Activated T-helper 1 cell treated with anti-CD3 and anti-CD28 coated beads, Interleukin-12 subunit alpha, Interleukin-12 subunit beta, Interleukin-2, Interleukin-4 antibody, amounts not matched to agents 30 ng/mL and 10 ng/mL and 1 ng/mL, durations not matched to agents 14 hours and 24 hours and 36 hours (primary cell): ENCODE measurements at places on chromosomes 4 and X.

GRCh38 chrX:13937370-13938050, 92.2 kb downstream of the GEMIN8 start:
- H3K27me3 ChIP-seq = peaks cover 21% of the 10 kb centered on the region
- H3K36me3 ChIP-seq = no peaks in the 10 kb centered on the region
- H3K4me3 ChIP-seq = no peak overlapping the region
- no peak overlapping the region for H3K27ac ChIP-seq
- DNase-seq = no peak

- H3K27ac ChIP-seq = no peak overlapping the region
- H3K27me3 ChIP-seq = peaks cover 8% of the 10 kb centered on the region
- H3K36me3 ChIP-seq = no peaks in the 10 kb centered on the region
- H3K4me1 ChIP-seq = no peaks in the 10 kb centered on the region
These were observed 33.5 kb upstream of the SETD7 start for GRCh38 chr4:139589336-139590018.

GRCh38 chrX:119989905-119990555, 46.5 kb upstream of the NKAP start:
- H3K27me3 ChIP-seq = peaks cover 39% of the 10 kb centered on the region
- DNase-seq = no peak
- no peak overlapping the region for H3K27ac ChIP-seq
- no peaks in the 10 kb centered on the region for H3K36me3 ChIP-seq

GRCh38 chr4:61200187-61200915, at the start of gene ADGRL3:
ADGRL3 (plus strand) TSS chr4:61200326.
- H3K4me3 ChIP-seq = no peak within 1 kb of the TSS
- peaks cover 52% of the 10 kb centered on the region for H3K27me3 ChIP-seq
- no peaks in the 10 kb centered on the region for H3K4me1 ChIP-seq
- H3K27ac ChIP-seq = no peak within 1 kb of the TSS
- DNase-seq = no peak

GRCh38 chrX:65987811-65988210, 52.1 kb downstream of the VSIG4 start:
- no peaks in the 10 kb centered on the region for H3K27me3 ChIP-seq
- no peak for DNase-seq
- H3K36me3 ChIP-seq = no peaks in the 10 kb centered on the region
- no peak overlapping the region for H3K4me3 ChIP-seq
- no peak overlapping the region for H3K27ac ChIP-seq

GRCh38 chr4:4852591-4853362, 6.7 kb upstream of the MSX1 start:
- H3K36me3 ChIP-seq = no peaks in the 10 kb centered on the region
- H3K27me3 ChIP-seq = peaks cover 46% of the 10 kb centered on the region
- H3K4me3 ChIP-seq = peak overlapping the region; percentile 77
- peaks cover 11% of the 10 kb centered on the region for H3K4me1 ChIP-seq

DNA sequence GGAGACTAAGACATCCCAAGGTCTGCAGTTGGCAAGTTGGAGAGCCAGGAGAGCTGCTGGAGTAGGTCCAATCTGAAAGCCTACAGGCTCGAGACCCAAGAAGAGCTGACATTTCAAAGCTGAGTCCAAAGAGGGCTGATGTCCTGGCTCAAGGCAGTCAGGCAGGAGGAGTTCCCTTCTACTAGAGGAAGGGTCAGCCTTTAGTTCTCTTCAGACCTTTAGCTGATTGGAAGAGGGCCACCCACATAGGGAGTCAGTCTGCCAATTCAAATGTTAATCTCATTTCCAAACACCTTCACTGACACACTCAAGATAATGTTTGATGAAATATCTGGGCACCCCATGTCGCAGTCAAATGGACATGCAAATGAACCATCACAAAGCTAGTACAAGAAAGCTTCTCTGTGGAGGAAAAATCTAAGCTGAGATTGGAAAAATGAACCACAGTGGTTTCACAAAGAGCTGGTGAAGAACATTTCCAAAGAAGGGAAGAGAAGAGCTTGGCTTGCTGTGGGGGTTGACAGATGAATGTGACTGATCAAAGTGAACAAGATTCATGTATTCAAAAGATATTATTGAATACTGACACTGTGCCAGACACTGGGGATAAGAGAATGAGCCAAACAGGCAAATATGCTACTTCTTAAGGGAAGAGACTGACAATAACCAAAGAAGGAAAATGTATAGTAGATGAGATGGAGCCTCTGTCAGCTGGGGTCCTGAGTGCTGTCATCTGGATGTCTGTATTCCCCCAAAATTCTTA, 61.2 kb downstream of the STK32B start:
- no peaks in the 10 kb centered on the region for H3K36me3 ChIP-seq
- H3K27ac ChIP-seq = no peak overlapping the region
- H3K4me3 ChIP-seq = no peak overlapping the region
- no peaks in the 10 kb centered on the region for H3K4me1 ChIP-seq
- H3K27me3 ChIP-seq = no peaks in the 10 kb centered on the region

- no peak for DNase-seq
- no peaks in the 10 kb centered on the region for H3K27me3 ChIP-seq
- peak overlapping the region; percentile 94 for H3K27ac ChIP-seq
- H3K4me3 ChIP-seq = peak overlapping the region; percentile 73
These were observed 9.5 kb downstream of the CSTF2 start for GRCh38 chrX:100829730-100830129.

DNA sequence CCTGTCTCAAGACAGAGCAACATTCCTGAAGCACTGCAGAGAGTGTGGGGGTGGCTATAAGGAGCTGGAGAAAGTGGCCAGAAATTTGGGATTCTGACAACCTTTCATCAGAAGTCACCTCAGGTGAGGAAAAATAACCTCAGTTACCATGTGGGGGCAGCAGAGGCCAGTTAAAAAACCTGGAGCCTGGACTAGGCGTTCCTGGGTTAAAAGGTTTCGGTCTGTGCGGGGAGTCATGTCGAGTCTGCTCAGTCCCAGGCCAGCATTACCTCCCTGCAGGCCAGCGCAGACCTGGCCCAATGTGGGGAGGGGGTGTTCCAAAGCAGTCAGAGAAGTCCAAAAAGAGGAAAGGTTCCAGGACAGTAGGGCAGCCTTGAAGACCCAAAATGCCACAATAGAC, 10.9 kb upstream of the NALF2 start:
- H3K4me1 ChIP-seq = no peaks in the 10 kb centered on the region
- H3K36me3 ChIP-seq = no peaks in the 10 kb centered on the region
- no peak overlapping the region for H3K4me3 ChIP-seq
- H3K27ac ChIP-seq = no peak overlapping the region
- no peak for DNase-seq
- no peaks in the 10 kb centered on the region for H3K27me3 ChIP-seq

DNA sequence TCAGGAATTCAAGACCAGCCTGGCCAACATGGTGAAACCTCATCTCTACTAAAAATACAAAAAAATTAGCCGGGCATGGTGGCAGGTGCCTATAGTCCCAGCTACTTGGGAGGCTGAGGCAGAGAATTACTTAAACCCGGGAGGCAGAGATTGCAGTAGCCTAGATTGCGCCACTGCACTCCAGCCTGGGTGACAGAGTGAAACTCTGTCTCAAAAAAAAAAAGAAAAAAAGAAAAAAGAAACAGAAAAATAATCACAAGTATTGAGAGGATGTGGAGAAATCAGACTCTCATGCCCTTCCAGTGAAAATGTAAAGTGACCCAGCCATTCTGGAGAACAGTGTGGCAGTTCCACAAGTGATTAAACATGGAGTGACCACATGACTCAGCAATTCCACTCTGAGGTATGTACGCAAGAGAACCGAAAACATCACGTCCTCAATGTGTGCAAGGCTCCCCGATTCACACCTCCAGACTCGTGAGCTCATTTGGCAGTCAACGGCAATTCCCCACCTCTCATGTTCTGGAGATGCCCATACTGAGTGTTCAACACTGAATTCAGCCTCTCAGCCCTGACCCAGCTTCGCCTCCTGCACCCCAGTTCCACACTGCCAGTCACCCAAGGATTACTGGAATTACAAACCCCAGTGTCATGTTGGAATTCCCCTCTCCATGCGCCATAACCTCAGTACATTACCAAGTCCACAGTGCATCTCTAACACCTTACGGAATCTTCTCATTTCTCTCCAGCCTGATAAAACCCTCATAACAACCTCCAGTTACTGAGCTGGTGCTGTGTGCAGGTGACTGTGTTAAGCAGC, 21.1 kb downstream of the ACOX3 start:
- peaks cover 18% of the 10 kb centered on the region for H3K4me1 ChIP-seq
- DNase-seq = peak; percentile 21
- peaks cover 3% of the 10 kb centered on the region for H3K36me3 ChIP-seq
- no peaks in the 10 kb centered on the region for H3K27me3 ChIP-seq
- H3K4me3 ChIP-seq = peak overlapping the region; percentile 0
- peak overlapping the region; percentile 92 for H3K27ac ChIP-seq

- H3K27ac ChIP-seq = peak overlapping the region; percentile 69
- H3K36me3 ChIP-seq = peaks cover 32% of the 10 kb centered on the region
- H3K4me1 ChIP-seq = peaks cover 48% of the 10 kb centered on the region
- H3K4me3 ChIP-seq = peak overlapping the region; percentile 46
- no peak for DNase-seq
These were observed 158.2 kb upstream of the MAP3K15 start for GRCh38 chrX:19673375-19674040.

- no peaks in the 10 kb centered on the region for H3K4me1 ChIP-seq
- no peaks in the 10 kb centered on the region for H3K27me3 ChIP-seq
- no peak overlapping the region for H3K4me3 ChIP-seq
- no peaks in the 10 kb centered on the region for H3K36me3 ChIP-seq
These were observed 981.0 kb upstream of the HS3ST1 start for GRCh38 chr4:12409507-12410190.

GRCh38 chr4:165398570-165398969, 19.8 kb downstream of the CPE start:
- H3K36me3 ChIP-seq = no peaks in the 10 kb centered on the region
- H3K27me3 ChIP-seq = peaks cover 2% of the 10 kb centered on the region
- no peak for DNase-seq
- H3K27ac ChIP-seq = no peak overlapping the region
- no peak overlapping the region for H3K4me3 ChIP-seq
- H3K4me1 ChIP-seq = no peaks in the 10 kb centered on the region

GRCh38 chrX:149461746-149462145, 43.4 kb downstream of the IDS start:
- no peaks in the 10 kb centered on the region for H3K36me3 ChIP-seq
- peaks cover 5% of the 10 kb centered on the region for H3K27me3 ChIP-seq
- no peaks in the 10 kb centered on the region for H3K4me1 ChIP-seq
- H3K27ac ChIP-seq = no peak overlapping the region
- no peak for DNase-seq
- H3K4me3 ChIP-seq = no peak overlapping the region
